ENCODE measurements at places on chromosomes 7 and 10. TPM values are rescaled to one million over a fixed set of nuclear protein-coding genes. Genes with fewer than 3 reads are reported as not detected.

NRG3 gene
- total RNA-seq: 3.4 TPM

DNA sequence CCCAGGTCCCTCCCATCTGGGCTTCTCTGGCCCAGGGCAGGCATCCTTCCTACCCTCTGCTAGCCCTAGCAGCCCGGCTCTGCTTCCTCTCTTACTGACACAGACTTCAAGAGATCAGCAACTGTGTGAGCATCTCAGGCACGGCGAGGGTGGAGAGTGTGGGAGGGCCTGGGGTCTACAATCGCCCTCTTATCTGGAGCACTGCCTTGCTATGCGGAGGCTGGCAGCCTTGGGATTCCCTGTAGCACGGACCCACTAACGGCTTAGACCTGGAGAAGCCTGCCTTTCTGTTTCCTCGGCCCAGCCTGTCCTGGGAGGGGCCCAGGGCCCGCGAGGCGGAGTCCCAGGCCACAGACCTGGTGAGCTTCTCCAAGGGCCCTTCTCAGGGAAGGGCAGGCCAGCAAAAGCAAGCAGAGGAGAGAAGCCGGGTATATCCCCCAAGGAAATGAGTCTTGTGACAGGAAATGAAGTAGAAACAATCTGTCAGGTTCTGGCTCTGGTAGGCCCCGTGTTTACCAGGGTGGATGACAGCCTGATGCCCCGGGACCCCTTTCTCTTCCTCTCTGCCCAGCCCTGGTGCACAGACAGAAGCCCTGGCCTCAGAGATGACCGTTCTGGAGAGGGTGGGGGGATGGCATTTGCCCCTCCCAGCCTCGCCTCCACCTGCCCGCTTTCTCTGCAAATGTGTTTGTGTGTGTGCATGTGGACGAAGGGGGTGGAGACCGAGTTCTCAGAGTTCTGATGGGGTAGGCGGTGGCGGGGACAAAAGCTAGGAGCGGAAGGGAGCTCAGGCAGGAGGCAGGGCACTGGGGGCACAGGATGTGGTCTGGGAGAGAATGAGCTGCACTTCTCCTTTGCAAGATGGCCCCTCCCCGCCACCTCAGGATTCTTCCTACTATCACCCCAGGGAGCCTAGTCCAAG is 2.5 kb downstream of the LRCH4 start:
- H3K27ac ChIP-seq: peak overlapping the region; percentile 37
- H3K4me1 ChIP-seq: peaks cover 31% of the 10 kb centered on the region
- no peaks in the 10 kb centered on the region for H3K36me3 ChIP-seq

DNA sequence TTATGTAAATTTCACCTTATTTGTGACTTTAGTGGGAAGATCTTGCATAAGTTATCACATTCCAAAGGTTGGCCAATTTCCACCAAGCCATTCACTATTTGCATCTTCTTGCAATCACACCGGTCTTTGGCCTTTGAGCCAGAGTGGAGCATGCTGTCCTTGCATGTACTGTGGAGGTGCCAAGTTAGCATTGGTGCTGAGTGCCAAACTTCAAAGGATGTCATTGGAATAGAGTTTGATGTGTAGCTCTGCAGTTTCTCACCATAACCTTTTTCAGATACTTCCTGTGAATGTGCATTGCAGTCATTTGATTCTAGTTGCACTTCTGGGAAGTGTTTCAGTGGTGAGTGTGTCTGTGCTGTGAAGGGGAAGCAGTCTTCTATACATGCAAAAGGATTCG is 620.6 kb downstream of the SUGCT start:
- H3K4me1 ChIP-seq: no peaks in the 10 kb centered on the region
- H3K36me3 ChIP-seq: no peaks in the 10 kb centered on the region
- no peaks in the 10 kb centered on the region for H3K27me3 ChIP-seq
- no peak for DNase-seq

GRCh38 chr7:154905146-154905545 is 97.8 kb downstream of the PAXIP1 start:
- H3K36me3 ChIP-seq: peaks cover 3% of the 10 kb centered on the region
- H3K4me3 ChIP-seq: no peak overlapping the region
- peaks cover 3% of the 10 kb centered on the region for H3K27me3 ChIP-seq
- peaks cover 8% of the 10 kb centered on the region for H3K4me1 ChIP-seq
- H3K27ac ChIP-seq: no peak overlapping the region
- no peak for DNase-seq

DNA sequence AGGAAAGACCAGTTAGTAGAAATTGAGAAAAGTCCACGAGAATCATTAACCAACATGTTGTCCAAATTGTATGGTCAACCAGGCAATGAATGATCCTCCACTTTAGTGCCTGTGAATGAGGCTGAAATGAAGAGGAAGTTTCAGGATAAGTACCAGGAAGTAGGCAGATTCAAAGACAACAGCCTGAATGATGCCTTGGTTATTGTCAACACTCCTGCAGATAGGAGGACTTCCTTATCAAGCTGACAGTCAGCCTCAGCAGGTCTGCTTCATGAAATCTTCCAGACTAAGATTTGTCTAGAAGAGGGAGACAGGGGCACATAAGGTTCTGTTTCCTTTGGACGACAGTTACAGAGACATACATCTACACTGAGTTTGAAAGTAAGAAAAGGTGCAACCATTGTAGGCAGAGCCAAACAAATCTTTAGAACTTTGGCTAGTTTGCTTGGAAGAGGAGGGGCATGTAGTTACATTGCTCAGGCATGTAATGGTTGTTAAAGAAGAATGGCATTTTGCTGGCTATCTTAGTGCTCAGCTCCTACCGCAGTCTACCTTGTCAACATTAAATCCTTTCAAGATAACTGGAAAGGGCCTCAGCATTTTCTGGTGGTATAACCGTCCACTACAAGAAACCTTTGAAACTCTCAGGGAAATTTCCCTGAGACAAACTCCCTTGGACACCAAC is 81.4 kb downstream of the ABI1 start:
- H3K27ac ChIP-seq: no peak overlapping the region
- no peak for DNase-seq
- H3K36me3 ChIP-seq: peaks cover 2% of the 10 kb centered on the region
- no peaks in the 10 kb centered on the region for H3K27me3 ChIP-seq
- H3K4me3 ChIP-seq: no peak overlapping the region

DNA sequence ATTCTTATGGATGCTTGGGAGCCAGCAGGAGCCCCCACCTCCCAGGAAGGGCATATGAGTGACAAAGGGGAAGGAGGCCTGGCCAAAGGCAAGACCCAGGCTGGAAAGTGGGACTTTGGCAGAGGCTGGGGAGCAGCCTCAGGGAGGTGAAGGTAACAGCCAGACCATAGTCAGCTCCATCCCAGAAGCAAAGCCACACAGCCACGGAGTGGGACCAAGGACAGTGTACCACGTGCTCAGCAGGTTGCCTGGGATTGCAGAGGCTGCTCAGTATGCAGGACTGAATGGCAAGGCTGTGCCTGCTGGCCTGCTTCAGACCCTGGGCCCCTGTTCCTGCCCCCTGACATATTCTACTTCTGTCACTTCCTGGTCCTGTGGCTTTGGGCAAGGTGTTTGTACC is 17.6 kb upstream of the GPR26 start:
- DNase-seq: no peak
- H3K4me3 ChIP-seq: no peak overlapping the region
- no peaks in the 10 kb centered on the region for H3K36me3 ChIP-seq
- H3K4me1 ChIP-seq: no peaks in the 10 kb centered on the region

DNA sequence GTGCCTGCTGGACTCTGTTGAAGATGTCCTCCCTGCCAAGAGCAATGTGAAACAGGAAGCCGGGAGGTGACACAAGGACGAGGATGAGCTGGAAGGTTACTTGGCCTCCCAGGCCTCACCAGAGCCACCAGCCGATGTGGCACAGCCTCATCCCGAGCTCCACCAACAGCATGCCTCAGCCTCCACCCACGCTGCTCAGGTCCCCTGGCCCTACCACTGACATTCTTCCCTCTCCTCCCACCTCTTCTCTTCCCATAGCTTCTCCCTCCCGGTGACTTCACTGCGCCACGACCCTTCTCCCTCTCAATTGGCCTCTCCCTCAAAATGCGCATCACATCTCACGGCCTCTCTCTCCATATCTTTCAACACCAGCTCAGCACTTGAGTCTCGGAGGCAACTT is 249.9 kb downstream of the SKAP2 start:
- peaks cover 9% of the 10 kb centered on the region for H3K4me1 ChIP-seq
- no peak overlapping the region for H3K27ac ChIP-seq
- H3K27me3 ChIP-seq: peaks cover 2% of the 10 kb centered on the region
- no peak for DNase-seq
- H3K36me3 ChIP-seq: no peaks in the 10 kb centered on the region

- H3K27me3 ChIP-seq: peaks cover 27% of the 10 kb centered on the region
- no peak overlapping the region for H3K4me3 ChIP-seq
- peaks cover 28% of the 10 kb centered on the region for H3K4me1 ChIP-seq
- H3K36me3 ChIP-seq: no peaks in the 10 kb centered on the region
- no peak overlapping the region for H3K27ac ChIP-seq
- no peak for DNase-seq
Measured at GRCh38 chr10:132521466-132522102, 16.0 kb upstream of the INPP5A start.

DNA sequence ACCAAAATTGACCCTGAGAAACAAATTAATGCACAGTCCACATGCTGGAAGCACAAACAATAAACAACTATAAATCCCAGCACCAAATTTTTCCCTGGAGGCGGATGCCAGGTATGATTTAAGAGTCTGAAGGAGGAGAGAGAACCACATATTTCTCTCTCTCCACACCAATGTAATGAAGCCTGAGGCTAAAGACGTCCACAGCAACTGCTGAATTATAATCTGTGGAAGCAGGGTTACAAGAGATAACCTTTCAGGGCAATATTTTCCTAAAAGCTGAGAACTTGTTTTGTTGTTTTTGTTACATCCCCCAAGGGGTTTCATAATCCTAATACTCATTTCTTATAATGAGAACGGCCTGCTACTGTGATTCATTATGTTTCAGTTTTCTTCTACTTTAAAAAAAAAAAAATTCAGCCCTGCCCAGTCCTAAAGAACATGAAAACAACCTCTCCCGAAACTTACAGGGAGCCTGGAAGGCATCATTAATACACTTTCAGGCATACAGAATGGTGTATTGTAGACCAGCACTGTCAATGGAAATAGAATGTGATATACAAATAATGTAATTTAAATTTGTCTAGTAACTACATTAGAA is 48.5 kb upstream of the ABLIM1 start:
- no peaks in the 10 kb centered on the region for H3K4me1 ChIP-seq
- H3K4me3 ChIP-seq: no peak overlapping the region
- no peaks in the 10 kb centered on the region for H3K36me3 ChIP-seq
- DNase-seq: no peak

GRCh38 chr10:10804998-10805740 is 212.5 kb upstream of the CELF2 start:
- no peaks in the 10 kb centered on the region for H3K27me3 ChIP-seq
- H3K36me3 ChIP-seq: no peaks in the 10 kb centered on the region
- DNase-seq: no peak
- peaks cover 7% of the 10 kb centered on the region for H3K4me1 ChIP-seq
- peak overlapping the region; percentile 28 for H3K27ac ChIP-seq

DNA sequence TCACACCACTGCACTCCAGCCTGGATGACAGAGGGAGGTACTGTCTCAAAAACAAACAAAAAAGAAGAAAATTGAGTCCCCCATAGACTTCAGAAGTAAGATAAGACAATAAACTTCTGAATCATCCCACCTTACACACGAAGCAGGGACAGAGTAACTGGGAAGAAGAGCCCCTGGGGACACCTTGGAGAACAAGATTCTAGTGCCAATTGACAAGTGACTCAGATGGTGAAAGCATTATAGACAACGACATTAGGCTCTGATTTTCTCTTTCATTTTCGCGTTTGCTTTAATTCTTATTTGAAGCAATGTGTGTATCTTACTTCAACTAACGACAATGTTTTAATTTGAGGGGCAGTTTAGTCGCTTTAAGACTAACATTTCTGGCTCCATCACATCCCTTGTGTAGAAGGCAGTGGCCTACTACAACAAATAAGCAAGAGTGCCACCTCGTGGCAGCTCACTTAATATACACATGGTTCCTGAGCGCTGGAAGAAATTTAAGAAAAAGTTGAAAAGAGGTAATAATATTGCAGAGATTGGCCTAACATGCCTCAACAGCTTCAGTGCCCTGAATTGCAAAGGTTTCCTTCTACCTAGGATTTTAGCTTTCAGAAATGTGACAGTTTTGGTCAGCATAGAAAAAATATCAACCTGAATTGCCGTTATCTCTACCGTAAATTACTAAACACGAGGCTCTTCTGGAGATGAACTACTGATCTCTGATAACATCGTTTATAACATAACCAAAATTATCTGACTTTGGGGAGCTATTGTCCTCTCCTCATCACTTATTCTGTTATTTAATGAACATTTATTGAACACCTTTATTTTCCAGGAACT is 36.7 kb downstream of the ASNS start:
- no peak overlapping the region for H3K27ac ChIP-seq
- peaks cover 35% of the 10 kb centered on the region for H3K27me3 ChIP-seq
- H3K4me3 ChIP-seq: no peak overlapping the region
- H3K36me3 ChIP-seq: no peaks in the 10 kb centered on the region

DNA sequence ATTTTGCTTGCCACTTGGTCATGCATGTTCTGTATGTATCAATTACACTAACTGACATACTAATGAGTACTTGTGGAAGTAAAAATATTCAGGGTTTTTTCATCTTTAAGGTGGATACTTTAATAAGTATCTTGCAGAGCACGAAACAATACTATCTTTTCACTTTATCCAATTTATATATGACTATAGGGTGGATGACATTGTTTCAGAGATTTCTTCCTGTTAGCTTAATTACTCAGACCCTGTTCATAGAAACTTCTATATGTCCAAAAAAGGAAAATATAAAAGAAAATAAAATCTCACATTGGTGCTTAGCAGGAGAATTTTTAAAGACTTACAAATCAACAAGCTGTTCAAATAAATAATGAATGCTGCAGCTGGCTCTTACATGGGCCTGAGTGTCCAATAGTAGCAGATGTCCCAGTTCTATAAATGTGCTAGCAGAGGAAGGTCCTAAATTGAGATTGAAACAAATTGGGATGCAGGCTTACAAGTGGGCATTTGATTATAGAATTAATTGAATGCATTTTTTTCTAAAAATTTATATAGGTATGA is 91.5 kb upstream of the THSD7A start:
- no peak overlapping the region for H3K27ac ChIP-seq
- DNase-seq: no peak
- no peak overlapping the region for H3K4me3 ChIP-seq
- no peaks in the 10 kb centered on the region for H3K36me3 ChIP-seq

DNA sequence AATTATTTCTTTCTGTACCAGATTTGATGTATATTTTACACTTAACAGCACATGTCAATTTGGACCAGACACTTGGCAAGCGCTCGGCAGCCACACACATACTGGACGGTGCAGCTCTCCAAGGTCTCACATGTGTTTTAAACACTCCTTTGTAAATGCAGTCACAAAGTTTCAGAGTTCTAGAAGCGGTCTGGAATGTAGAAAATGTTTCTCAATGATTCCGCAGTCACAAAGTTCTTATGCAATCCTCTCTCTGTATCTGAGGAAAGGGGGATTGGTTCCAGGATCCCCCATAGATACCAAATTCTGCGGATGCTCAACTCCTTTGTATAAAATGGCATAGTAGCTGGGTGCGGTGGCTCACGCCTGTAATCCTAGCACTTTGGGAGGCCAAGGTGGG is 253.0 kb upstream of the GRB10 start:
- H3K27me3 ChIP-seq: peaks cover 3% of the 10 kb centered on the region
- no peak overlapping the region for H3K4me3 ChIP-seq
- H3K4me1 ChIP-seq: peaks cover 13% of the 10 kb centered on the region
- H3K36me3 ChIP-seq: no peaks in the 10 kb centered on the region
